M059J (cell line): ENCODE measurements at places on chromosomes 4 and X.
A peak's percentile ranks its signal among the peaks of the same experiment; 100 is the strongest.

DNA sequence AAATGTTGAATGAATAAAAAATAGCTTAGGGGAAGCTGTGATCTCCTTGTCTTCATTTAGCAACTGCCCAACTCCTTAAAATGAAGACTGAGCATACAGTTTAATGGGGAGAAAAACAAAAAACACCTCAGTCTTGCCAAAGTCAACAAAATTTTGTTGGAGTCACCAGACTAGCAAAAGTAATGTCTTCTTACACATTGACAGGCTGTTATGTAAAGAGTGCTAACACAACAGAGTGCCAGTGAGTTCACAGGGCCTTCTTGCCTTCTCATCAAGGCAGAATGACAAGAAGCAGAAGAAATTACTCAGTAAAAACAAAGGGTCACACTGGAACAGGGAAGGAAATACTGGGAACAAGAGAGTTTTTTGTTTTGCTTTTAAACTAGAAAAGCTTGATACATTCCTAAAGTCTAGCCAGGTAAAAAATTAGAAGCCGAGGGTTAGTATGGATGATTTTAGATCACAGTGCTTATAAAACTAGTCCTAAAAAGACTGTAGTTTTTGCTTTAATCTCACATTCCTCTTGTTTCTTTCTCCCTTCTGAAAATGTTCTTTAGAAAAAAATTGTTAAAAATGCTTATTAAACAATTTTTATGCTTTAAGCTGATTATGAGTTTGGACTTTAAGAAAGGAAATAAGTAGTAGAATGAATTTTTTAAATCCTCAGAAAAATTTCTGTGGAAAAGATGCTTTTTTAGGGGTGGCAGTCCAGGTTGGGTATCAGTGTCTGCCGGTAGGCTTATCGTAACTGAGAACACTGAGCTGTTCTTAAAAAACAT, 38.7 kb upstream of the FRAS1 start:
- DNase-seq, result no peak

- no peak for DNase-seq
Measured at GRCh38 chr4:81538716-81539427, 67.2 kb upstream of the RASGEF1B start.

- peak; percentile 72 for DNase-seq
Measured at GRCh38 chrX:44843318-44843702, 511 bp upstream of the DUSP21 start.

GRCh38 chr4:149896432-149896831, 80.8 kb upstream of the IQCM start:
- DNase-seq, result peak; percentile 64

- DNase-seq, result no peak
Measured at GRCh38 chrX:134569306-134569705, 89.0 kb downstream of the PLAC1 start.

DNA sequence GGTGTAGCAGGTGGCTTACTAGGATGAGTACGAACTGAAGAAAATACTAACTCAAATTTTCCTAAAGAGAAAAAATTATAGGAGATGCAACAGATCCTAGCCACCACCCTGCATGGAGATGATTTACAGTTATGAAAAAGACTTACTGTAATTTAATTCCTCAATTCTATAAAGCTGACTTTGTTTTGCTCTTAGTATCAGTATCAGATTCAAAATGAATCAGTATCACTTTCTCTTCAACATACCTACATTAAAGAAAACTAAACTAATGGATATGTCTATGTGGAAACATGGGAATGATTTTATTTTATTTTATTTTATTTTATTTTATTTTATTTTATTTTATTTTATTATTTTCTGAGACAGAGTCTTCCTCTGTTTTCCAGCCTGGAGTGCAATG, 525.8 kb downstream of the NLGN4X start:
- no peak for DNase-seq

DNA sequence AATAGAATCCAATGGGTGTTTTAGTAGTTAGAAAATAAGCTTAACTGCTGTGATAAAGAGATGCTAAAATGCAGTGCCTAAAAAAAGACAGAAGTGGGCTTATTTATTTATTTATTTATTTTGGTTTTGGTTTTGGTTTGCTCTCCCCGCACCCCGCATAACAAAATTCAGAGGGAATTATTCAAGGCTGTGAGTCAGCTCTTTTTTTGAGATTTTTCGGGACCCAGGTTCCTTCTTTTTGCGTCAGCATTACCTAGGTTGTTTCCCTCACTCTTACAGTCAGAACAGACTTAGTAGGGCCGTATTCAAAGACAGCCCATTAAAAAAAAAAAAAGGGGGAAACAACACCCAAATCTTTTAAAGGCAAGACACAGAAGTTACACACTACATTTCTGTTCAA, 1495.5 kb upstream of the ADGRL3 start:
- DNase-seq, result no peak

DNA sequence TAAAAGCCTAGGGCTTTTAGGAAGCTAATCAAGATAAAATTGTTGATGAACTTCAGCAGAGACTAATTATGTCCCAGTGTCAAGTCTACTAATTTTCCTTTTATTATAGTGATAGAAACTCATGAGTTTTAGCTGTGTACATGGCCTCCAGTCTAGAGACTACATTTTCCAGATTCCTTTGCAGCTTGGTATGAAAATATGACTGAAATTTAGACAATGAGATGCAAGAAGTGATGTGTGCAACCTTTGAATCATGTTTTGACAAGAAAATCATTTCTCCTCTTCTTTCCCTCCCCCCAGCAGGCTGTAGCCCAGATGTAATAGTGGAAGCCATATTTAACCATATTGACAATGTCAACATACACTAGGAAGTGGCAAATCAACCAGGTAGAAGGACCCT, 30.3 kb upstream of the IL13RA2 start:
- no peak for DNase-seq

DNA sequence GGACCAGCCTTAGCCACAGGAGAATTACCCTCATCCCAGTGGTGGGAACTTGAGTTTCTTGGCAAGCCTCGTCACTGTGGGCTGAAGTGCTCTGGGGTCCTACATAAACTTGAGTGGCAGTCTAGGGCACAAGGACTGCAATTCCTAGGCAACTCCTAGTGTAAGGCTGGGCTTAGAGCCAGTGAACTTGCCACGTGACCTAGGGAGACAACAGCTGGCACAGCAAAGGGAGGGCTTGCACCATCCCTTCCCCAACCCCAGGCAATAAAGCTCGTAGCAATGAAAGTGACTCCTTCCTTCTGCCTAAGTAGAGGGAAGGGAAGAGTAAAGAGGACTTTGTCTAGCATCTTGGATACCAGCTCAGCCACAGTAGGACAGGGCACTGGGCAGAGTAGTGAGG, 81.8 kb downstream of the TEX11 start:
- no peak for DNase-seq

DNA sequence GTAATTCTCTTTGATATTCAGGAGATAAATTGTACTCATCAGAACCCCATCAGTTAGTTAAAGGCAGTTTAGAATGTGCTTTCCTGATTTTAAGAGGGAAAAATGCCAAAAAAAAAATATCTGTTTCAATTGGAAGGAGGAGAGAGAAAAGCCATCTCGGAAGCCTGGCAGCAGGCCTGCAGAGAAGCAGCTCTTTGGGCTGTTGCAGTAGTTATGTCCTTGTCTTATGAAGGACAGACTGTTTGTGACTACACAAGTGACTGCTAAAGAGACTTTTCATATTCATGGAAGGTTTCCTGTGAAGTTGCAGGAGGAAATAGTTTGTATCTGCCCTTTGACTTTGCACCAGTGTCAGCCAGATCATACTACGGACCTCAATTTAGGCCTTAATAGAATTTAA, 88.8 kb downstream of the DCLK2 start:
- no peak for DNase-seq

DNA sequence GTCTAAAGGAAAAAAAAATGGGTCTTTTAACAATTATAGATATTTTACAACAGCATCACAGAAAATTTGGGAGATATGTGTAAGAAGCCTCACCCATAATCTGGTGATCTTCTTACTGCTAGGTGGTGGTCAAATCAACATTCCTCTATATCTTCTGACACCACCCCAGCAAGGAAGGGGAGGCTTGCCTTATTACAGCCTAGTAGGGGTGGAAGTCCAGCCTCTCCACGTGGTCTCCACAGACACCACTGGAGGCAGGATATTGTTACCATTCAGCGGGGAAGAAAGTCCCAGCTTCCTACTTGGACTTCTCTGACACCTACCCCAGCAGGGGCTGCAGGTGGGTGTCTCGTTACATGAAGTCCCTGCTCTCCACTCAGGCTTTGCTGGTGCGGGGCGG, 28.7 kb downstream of the PRPS1 start:
- DNase-seq, result no peak

GRCh38 chr4:154231806-154232478, 259.7 kb downstream of the DCHS2 start:
- DNase-seq, result no peak

DNA sequence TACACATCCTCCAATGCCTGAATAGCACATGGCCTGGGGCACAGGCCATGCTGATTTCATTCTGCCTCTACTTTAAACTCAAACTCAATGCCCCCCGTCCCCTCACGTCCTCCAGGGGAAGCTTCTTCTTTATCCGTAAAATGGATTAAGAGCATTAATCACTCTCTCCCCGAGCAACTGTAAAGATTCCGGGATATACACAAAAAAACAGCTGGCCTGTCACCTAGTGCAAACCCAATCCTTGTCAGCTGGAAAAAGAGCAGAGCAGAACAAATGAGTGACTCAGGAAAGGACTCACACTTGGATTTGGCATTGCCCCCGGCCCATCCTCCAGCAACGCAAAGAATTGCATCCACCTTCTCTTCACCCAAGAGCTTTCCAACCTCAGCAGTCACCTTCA, 7.8 kb downstream of the QDPR start:
- no peak for DNase-seq

GRCh38 chrX:142804085-142804484, 221.6 kb upstream of the SPANXN4 start:
- no peak for DNase-seq
